GM12864 (cell line): ENCODE measurements at places on chromosomes 1 and 21.
A peak's percentile ranks its signal among the peaks of the same experiment; 100 is the strongest.

DNA sequence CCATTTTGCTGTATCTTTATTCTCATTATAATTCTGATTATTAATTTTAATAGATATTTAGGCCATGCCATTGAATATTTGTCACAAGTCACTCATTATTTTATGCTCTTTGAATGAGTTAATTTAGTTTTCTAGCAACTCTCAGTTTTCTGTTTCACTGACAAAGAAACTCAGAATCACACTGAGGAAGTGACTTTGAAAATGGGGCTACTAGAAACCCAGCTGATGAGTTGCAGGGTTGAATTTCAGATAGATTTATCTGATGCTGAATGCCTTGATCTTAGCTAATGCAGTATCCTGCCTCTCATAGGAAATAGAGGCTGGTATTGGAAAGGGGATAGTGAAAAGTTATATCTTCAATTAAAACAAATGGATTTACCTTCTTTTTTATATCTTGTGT, 67.4 kb upstream of the PLA2G4A start:
- DNase-seq, result peak; percentile 16

- DNase-seq, result no peak
Measured at GRCh38 chr1:10415211-10415930, 14.9 kb upstream of the CENPS start.

GRCh38 chr1:91846007-91846638, 39.8 kb downstream of the TGFBR3 start:
- no peak for DNase-seq

GRCh38 chr1:92538413-92539061, 51.8 kb upstream of the GFI1 start:
- peak; percentile 51 for DNase-seq

- no peak for DNase-seq
Measured at GRCh38 chr1:222392556-222392955, 155.3 kb downstream of the HHIPL2 start.

- no peak for DNase-seq
Measured at GRCh38 chr1:37372302-37372701, 102.1 kb upstream of the ZC3H12A start.

- DNase-seq, result no peak
Measured at GRCh38 chr1:225767634-225768540, 9.7 kb upstream of the SRP9 start.

- DNase-seq, result no peak
Measured at GRCh38 chr1:101241485-101242225, 4.8 kb downstream of the S1PR1 start.
